ENCODE measurements at places on chromosomes 2 and 18. TPM values are rescaled to one million over a fixed set of nuclear protein-coding genes. Genes with fewer than 3 reads are reported as not detected.

- DNase-seq = no peak
These were observed 550.5 kb downstream of the SPAG16 start for GRCh38 chr2:213834746-213835145.

DNA sequence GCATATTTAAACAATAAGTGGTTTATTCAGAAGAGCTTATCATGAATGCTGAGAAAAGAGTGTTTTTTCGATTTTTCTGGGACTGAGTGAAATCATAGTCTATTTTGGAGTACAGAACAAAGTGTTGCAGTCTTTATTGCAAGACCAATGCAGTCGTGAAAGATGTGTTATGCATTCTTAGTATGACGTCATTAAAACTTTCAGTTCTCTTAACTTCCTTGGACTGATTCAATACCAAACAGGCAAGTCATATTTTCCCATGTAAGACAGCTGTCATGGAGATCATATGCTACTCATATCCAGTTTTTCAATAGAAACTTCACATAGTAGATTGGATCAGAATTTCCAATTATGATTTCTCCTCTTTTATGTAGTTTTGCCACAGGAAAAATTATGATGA is 92.6 kb downstream of the RIT2 start:
- no peak for DNase-seq

GRCh38 chr2:224711859-224712665 is 4.1 kb downstream of the CCDC195 start:
- DNase-seq = no peak

DNA sequence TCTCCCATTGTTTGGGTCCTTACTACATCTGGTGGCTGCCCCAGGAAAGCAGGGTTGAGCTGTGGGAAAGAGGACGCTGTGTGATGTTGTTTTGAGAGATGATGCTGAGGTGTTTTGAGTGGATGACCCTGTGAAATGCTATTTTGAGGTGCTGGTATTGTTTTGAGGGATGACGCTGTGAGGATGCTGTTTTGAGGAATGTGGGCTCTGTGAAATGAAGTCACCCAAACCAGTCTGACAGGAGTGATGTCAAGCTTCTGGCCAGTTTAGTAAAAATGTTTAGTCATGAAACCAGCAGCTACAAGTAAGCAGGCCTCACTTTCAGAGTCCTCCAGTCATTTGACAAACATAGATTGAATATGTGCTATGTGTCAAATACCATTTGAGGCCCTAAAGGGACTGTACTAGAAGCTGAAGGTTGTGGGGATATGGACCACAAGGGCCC is 16.1 kb upstream of the PUM2 start:
- DNase-seq = no peak

- no peak for DNase-seq
These were observed 31.5 kb upstream of the SMAD7 start for GRCh38 chr18:48982266-48982665.

GRCh38 chr2:172704072-172704936 is 31.3 kb upstream of the RAPGEF4 start:
- no peak for DNase-seq

DNA sequence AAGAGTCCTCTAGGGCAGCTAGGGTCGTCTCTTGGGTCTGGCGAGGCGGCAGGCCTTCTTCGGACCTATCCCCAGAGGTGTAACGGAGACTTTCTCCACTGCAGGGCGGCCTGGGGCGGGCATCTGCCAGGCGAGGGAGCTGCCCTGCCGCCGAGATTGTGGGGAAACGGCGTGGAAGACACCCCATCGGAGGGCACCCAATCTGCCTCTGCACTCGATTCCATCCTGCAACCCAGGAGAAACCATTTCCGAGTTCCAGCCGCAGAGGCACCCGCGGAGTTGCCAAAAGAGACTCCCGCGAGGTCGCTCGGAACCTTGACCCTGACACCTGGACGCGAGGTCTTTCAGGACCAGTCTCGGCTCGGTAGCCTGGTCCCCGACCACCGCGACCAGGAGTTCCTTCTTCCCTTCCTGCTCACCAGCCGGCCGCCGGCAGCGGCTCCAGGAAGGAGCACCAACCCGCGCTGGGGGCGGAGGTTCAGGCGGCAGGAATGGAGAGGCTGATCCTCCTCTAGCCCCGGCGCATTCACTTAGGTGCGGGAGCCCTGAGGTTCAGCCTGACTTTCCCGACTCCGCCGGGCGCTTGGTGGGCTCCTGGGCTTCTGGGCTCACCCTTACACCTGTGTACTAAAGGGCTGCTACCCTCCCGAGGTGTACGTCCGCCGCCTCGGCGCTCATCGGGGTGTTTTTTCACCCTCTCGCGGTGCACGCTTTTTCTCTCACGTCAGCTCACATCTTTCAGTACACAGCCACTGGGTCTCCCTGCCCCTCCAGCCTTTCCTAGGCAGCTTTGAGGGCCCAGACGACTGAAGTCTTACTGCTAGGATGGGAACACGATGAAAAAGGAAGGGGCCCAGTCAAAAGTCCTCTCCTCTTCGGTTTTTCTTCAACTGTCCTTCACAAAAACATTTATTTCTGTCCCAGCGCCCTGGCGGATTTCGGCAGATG is 8.1 kb downstream of the SIX2 start:
- no peak for DNase-seq

DNA sequence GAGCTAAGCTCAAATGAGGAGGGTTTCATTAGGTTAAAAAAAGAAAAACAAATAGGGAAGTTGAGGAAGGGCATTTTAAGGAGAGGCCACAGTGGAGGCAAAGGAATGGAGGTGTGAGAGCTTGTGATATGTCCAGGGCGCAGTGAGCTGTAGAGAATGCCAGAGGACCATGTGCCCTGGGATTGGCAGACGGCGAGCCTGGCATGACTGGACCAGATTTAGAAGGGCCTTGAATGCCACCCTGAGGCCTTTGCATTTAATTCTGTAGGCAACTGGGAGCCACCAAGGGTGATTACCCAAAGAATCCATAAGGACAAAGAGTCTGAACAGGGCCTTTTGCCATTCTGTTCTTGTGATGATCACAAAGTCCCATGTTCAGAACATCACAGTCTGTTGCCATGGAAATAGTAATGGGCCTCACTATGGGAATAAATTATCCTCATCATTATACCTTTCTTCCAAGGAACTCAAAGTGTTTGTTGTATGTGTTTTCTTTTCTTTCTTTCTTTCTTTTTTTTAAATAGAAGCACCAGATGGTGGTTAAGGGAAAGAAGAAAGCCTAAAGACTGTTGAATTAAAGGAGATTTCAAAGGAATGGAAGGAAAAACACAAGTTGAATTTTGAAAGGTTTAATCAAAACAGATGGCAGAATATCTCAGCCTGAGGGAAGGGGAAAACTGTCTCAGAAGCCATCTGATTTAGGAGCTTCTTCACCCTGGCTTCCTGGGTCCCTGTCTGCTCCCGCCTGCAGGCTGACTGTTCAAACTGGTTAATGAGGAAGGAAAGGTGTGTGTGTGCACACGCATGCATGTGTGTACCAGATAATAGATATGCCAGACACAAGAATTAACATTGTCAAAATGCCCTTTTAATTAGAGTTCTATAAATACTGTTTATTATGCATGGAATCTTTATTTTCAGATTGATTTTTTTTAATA is 31.6 kb upstream of the NCOA1 start:
- DNase-seq = no peak

DNA sequence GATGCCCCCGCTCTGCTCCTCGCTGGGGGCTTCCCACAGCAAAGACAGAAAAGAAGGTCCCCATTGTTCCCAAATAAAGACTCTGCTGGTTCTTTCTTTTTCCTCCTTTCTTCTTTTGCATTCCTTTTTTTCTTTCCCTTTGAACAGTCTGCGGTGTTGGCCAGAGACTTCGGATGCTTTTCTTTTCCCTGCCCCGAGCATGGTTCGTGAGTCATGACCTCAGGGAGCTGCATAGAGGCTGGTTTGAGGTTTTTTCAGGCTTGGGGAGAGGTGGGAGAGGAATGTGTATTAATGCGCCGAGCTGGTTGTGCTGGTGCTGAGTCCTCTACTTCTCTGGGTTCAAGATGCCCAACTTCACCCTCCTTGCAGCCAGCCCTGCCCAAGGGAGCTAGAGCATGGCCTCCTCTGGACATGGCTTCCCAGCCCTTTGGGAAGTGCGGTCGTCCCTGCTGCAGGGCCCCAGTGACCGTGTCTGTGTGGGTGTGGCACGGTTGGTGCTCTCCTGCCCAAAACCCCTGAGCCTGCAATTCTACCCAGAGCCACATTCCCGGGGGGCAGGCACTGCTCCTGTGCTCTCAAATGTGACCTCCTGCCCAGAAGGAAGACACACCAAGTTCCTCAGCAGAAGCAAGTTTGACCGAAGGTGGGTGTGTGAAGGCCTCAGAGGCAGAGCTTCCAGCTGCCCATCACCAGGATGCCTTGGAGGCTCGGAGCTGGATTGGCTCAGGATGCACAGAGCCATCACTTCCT is 9.0 kb upstream of the ARHGEF4 start:
- DNase-seq = no peak

DNA sequence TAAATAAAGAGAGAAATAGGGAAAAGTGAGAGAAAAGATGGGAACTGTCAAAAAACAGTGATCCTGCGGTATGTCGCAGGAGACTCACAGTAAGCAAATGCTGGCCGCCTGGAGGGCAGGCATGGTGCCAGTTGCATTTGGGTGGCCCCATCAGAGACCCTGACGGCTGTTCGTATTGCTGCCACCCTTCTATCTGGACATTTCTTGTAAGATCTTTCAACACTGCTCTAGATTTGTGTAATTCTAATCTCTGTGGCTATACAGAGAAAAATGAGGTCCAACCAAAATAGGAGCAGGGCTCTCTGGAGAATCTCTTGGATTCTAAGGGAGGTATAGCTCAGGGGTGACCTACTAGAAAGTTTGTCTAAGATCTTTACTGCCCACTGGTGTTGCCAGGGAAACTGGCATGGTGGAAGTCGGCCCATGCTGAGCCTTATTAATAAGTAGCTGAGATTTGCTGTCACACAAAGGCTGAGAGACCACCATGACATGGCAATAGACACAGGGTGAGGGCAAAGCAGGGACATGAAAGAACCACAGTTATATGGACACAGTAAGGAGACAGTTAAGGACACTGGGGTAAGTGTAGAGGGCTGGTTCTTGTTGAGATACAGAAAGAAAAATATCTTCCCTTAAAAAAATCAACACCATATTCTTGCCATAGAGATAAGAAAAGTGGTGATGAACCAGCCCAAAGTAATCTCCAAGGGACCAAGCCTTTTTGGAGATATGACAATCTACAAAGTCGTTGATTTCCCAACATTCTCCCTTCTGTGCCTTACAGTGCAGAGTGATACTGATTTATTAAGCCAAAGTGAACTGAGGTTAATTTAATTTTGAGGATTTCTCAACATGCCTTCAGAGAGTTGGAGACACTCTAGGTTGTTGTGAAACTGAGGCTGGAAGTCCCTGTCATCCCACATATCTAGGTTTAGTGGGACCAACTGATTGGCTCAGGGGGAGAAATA is 26.4 kb upstream of the FZD7 start:
- no peak for DNase-seq

GRCh38 chr2:11669454-11670291 is at the start of gene NTSR2:
Gene NTSR2, minus strand, starts transcription at chr2:11670195. Its CDS starts 66 bp downstream, at chr2:11670129.
- peak; percentile 72 for DNase-seq

GRCh38 chr2:121919803-121920202 is 164.4 kb downstream of the TSN start:
- DNase-seq = no peak

GRCh38 chr18:39772155-39772919 is 2182.7 kb upstream of the PIK3C3 start:
- DNase-seq = no peak

- DNase-seq = no peak
These were observed 15.0 kb upstream of the TRAF3IP1 start for GRCh38 chr2:238305092-238305862.

DNA sequence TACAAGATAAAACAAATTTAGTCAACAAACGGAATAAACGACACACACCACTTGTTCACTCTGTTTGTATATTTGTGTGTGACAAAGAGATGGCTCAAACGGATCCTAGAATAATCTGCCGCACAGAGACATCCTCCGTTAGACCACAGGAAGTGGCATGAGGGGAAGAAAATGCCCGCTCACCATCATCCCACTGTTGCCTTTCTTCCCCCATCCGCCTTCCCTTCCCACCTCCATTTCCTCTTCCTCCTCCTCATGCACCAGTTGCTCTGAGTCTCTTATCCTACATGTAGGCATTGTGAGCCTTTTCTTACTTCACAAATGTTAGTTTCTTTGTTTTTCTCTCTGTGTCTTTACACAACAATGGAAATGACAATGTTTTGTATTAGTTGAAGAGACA is 228.5 kb upstream of the SMIM21 start:
- DNase-seq = no peak

DNA sequence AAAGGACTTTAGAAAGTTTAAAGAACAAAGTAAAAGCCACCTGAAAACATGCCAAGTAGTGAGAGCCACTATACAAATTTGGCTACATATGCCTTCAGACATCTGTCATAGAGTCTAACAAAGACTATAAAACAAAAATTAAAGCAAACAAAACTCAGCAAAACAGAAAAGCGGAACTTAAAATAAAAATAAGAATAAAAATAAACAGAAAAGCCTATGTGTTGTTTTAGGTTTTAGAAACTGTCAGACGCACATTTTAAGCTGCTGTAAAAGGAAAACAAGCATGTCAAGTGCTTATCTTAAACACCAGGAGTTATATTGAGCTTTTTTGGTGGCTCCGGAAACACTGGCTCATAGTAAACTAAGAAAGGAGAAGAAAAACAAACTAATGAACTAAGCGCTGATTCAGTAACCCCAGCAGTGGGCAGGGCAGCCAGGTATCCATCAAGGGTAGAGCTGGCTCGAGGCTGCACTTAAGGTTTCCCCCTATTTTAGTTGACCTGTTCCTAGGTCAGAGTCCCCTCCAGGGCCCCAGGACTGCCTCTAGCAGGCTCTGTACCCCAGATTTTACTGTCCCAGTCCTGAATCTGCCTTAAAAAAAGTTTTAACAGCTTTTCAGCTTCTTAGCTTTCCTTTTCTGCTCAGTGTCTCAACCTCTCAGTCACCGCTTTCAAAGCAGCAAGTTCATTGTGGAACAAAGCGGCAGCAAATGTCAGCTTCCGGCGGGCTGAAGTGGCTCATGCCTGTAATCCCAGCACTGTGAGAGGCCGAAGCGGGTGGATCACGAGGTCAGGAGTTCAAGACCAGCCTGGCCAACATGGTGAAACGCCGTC is 15.4 kb upstream of the RMC1 start:
- no peak for DNase-seq

GRCh38 chr2:205712508-205712907 is 30.2 kb downstream of the NRP2 start:
- no peak for DNase-seq

GRCh38 chr2:217660423-217660822 is 342.4 kb downstream of the TNS1 start:
- no peak for DNase-seq

DNA sequence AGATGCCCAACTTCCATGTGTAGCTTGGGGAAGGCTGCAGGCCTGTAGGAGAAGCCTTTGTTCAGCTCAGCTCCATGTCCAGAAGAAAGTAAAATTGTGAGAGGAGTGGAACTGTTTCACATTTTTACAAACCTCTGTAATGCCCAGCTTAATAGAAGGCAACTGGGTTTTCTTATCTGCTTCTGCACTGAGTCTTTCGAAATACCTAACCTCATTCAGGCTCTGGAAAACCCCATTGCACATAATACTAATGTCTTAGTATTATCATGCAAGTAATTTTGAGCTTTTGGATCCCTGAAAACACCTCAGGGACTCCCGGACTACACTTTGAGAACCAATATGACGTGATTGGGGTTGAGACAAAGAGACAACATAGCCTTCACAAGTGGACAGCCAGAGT is 5.8 kb downstream of the SMIM21 start:
- DNase-seq = no peak

The GKN2 gene
- polyA plus RNA-seq = not detected

The TFCP2L1 gene
- polyA plus RNA-seq = 65.9 TPM

The POTEC gene
- polyA plus RNA-seq = 0.03 TPM

The RAD51AP2 gene
- 0.17 TPM for polyA plus RNA-seq

The ABCB11 gene
- polyA plus RNA-seq = 0.27 TPM

The IFIH1 gene
- polyA plus RNA-seq = 6.7 TPM
